ENCODE measurements at places on chromosomes 2 and 18.

DNA sequence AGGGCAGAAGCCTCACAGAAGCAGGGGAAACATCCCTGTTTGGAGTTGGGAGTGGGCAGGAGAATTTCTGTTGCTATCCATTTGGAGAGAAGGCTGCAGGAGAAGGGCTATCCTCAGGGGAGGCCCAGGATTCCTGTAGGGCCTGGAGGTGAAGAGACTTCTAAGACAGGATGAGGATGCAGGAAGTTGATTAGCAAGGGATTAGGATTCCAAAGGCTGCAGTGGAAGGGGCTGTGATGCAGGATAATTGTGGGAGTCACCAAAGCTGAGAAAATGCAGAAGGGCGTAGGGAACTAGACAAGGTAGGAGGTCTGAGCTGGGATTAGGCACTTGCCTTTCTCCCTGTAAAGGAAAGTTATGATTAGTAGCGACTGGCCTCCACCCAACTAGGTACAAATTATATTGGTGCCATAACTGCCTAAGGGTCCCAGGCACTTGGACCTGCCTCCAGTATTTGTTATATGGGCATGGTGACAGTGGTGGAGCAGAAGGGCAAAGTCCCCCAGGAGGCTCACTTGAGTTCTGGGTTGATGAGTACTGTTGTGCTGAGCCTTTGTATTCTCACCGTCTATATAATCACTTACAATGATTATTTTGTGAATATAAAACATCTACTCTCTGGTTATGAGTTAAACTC lies 96.4 kb upstream of the MSTN start:
- no peak for DNase-seq

DNA sequence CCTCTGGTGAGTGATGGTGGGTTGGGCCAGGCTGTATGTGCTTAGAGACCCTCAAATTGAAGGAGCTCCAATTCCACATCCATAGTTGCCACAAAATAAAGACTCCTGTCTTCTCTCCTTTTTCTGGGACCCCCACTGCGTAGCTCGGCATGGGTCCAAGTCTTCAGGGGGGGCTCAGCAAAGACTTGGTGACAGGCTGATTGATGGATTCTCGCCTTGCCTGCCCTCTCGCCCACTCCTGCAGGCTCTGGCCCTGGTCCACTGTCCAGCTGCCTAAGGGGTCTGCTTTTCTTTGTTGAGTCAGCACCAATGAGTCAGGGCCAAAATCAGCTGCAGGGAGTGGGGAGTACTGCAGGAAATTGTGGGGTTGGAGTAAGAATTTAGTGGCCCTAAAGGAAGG lies 21.5 kb downstream of the RPL37A start:
- DNase-seq, result no peak

GRCh38 chr2:190646780-190647522 lies 1.9 kb upstream of the NAB1 start:
- DNase-seq, result no peak

GRCh38 chr18:9619990-9620389 lies 5.6 kb upstream of the PPP4R1 start:
- DNase-seq, result no peak

DNA sequence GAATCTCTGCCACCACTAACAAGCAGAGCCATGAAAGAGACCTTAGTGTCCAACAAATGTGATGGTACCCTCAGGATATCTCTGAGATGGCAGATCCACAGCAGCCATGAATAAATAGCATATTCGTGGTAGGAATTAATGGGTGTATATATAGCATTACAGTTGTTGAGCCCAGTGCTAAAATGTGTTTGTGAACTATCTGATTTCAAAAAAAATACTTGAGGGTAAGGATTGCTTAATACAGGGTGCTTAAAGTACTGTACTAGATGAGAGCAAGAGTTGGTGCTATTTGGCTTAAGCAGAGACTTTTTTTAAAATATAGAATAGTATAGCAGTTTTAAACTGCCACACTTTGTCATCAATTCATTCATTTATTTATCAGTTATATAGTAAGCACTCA lies 101.5 kb upstream of the GALNT5 start:
- DNase-seq, result no peak

GRCh38 chr2:129849559-129850160 lies 129.8 kb upstream of the RAB6C start:
- DNase-seq, result peak; percentile 62

DNA sequence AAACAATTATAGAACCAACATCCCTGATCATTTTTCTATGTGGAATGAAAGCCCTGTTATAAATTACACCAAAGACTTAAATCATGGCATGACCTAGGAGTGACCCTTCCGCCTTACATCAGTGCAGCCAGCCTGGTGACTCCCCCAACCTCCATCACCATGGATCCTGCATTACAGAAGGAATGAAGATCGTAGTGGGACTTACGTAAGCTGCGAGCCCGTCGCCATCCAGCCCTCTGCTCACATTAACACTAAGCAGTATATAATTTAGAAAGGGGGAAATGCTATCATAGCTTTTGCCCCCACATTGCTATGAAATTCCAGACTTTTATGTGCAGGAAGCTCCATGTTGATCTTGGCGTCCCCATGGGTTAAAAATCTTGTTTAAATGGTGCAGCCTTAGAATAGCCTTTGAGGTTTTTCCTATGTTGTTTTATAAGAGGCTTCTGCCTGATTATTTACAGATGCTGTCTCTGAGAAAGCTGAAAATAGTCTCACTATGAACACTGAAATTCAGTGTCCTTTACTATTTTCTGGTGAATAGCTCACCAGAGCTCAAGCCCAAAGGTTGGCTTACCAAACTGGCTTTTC lies 76.3 kb downstream of the COLEC12 start:
- DNase-seq, result no peak

DNA sequence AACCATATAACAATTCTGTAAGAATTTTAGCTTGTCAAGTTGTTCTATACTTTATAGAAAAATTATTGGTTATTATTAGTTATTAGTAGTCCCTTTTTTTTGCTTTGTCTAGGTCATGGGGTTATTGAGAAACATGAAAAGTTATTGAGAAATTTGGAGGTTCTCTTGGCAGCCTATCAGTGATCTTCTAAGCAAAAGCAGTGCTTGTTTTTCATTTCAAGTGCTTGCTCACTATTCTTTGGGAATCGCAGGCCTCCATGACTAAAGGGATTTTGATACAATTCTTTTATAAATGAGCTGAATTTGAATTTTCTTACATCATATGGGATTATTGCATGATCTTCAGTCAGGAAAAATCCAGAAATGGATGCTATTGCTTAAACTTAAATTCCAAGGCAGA lies 25.8 kb downstream of the PLEKHA3 start:
- DNase-seq, result no peak

- DNase-seq, result no peak
These were observed 162.5 kb upstream of the ALPP start for GRCh38 chr2:232216028-232216427.

- no peak for DNase-seq
These were observed 49.8 kb upstream of the ZBTB7C start for GRCh38 chr18:48459016-48459415.

DNA sequence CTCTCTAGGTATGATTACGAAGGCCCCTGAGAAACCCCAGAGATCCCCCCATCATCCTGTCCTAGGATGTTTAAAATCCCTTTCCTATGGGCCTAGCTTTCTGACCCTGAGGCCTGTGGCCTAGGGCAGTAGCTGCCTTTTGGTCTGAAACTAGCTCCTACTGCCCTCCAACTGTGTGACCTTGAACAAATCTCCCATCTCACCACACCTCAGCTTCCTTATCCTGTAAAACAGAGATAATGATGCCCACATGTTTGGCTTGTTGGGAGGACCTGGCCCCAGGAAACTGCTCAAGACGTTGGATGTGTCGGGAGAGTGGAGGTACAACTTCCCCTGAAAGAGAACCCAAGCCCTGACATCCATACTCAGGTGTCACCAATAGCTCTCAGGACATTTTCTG lies 213.2 kb downstream of the SMAD2 start:
- no peak for DNase-seq

DNA sequence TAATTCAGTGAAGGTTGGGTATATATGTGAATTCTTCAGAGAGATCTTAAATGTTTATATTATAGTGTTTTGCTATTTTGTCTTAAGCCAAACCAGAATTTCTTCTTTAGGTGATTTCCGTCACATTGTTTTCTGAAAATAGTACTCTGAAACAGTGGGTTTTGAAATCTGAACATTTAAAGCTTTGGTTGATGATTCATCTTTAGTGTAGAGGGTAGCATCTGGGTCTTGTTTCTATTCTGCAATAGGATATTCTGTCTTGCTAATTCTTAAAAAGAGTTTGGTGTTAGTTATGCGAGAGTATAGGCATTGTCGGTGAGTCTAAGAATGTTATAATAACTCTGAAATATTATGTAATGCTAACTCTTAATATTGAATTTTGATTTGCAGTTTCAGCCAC lies 69.6 kb upstream of the FAM237A start:
- DNase-seq, result no peak

DNA sequence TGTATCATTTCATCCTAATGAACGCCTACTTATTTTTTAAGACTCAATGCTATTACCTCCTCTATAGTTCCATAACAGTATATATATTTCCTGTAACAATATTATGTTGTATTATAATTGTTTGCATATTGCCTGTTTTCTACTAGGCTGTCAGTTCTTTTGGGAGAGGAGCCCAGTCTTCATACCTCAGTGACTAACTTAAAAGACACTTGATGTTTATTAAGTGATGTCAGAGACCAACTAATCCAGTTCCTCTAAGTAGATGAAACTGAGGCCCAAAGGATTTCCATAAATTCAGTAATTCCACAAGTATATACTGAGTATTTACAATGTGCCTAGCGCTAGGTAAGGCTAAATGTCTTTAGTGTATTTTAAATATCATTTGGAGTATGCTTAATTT lies 48.9 kb upstream of the AAK1 start:
- DNase-seq, result no peak

DNA sequence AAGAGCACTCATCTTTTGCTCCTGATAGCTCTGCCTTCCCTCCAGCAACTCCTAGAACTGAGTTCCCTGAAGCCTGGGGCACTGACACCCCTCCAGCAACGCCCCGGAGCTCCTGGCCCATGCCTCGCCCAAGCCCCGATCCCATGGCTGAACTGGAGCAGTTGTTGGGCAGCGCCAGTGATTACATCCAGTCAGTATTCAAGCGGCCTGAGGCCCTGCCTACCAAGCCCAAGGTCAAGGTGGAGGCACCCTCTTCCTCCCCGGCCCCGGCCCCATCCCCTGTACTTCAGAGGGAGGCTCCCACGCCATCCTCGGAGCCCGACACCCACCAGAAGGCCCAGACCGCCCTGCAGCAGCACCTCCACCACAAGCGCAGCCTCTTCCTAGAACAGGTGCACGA lies 62.4 kb downstream of the TET3 start:
- DNase-seq, result no peak

DNA sequence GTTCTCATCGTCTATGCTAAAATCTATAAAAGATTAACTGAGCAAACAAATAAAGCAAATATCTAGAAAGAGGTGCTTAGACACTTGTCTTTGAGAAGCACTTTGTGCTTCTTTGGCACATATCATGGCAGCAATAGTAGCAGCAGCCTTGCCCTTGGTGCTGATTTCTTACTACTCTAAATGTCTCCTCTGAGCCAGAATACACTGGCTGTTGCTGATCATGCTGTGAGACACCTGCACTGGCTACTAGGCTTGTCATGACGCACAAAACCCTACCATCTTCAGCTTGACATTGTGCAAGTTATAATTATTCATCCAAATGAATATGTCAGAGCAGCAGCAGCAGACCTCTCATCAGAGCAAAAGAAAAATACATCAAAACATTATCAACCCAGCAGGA lies 46.7 kb downstream of the FANCL start:
- DNase-seq, result no peak

DNA sequence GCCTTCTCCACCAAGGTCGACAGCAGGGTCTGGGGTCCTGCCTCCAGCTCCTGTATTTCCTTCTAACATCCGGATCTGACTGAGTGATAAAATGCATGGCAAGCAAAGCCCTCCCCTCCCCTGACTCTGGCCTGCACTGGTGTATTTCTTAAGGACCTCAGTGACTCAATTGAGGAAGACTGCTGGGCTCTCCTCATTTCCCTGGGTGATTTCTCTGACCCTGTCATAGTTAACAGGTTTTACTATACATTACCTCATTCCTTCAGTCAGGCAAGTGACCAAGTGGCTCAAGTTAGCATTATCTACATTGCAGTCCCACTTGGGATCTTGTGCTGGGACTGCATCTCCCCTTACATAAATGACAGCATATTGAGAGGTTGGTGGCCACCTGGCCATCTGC lies 38.8 kb upstream of the CCBE1 start:
- no peak for DNase-seq

- DNase-seq, result no peak
These were observed 15.6 kb upstream of the INO80C start for GRCh38 chr18:35513181-35513936.

GRCh38 chr2:46498681-46499080 lies 19.3 kb downstream of the TMEM247 start:
- DNase-seq, result no peak
